Osteoblast (primary cell): ENCODE measurements at places on chromosomes 2 and 18. TPM values are rescaled to one million over a fixed set of nuclear protein-coding genes. Genes with fewer than 3 reads are reported as not detected.

RBKS gene
- 1.1 and 2.1 TPM in 2 replicates for total RNA-seq

ALPP gene
- total RNA-seq, result not detected in 2 replicates

FSHR gene
- total RNA-seq, result 0.29 and 0.36 TPM in 2 replicates

RAMP1 gene
- 1.8 and 4.4 TPM in 2 replicates for total RNA-seq

NEU4 gene
- not detected in 2 replicates for total RNA-seq

GCG gene
- not detected in 2 replicates for total RNA-seq

BCL2 gene
- 10.6 and 11.9 TPM in 2 replicates for total RNA-seq

OR6B2 gene
- not detected in 2 replicates for total RNA-seq

AQP12A gene
- not detected in 2 replicates for total RNA-seq

C2orf78 gene
- not detected in 2 replicates for total RNA-seq

DCAF17 gene
- total RNA-seq, result 32.6 and 37.7 TPM in 2 replicates

ASIC4 gene
- under 0.01 TPM in 1 of 2 replicates, not detected in the other for total RNA-seq

COL5A2 gene
- 632 and 879 TPM in 2 replicates for total RNA-seq

FBXO15 gene
- 0.29 and 0.36 TPM in 2 replicates for total RNA-seq

SGPP2 gene
- total RNA-seq, result not detected in 2 replicates

FOXD4L1 gene
- total RNA-seq, result under 0.01 and 0.29 TPM in 2 replicates

ABHD1 gene
- total RNA-seq, result under 0.01 TPM in 2 replicates

SPATA3 gene
- total RNA-seq, result not detected in 2 replicates

TMEM131 gene
- total RNA-seq, result 30.0 and 41.8 TPM in 2 replicates
